ENCODE measurements at places on chromosomes 1 and 21.

- no peak for DNase-seq
Measured at GRCh38 chr21:16116069-16116468, 386.3 kb downstream of the USP25 start.

DNA sequence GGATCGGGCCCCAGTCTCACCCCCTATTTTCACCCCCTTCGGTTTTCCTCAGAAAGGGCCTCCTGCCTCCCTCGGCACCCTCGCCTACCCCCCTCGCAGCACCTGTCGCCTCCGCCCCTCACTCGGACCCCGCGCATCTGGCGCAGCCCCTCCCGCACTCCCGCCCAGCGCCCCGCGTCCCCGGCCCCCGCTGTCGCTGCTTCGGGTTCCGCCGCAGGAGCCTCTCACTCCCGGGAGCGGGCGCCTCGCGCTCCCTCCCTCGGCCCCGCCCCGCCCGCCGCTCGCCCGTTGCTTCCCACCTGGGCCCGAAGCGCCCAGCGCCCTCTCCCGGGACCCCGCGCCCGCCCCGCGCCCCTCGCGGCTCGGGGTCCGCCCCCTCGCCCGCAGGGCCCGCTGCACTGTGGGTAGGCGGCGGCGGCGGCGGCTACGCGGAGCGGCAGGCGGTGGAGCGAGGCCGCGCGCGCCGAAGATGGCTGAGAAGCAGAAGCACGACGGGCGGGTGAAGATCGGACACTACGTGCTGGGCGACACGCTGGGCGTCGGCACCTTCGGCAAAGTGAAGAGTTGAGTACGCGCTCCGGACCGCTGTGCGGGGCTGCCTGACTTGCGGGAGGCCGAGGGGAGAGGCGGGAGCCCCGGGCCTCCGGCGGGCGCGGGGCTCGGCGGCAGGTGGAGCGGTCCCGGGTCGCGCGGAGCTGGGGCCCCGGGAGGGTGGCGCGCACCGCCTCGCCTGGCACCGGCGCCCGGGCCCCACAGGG, at the start of gene PRKAA2:
TSS of gene PRKAA2 (plus strand) at position 396 of the 758 bp plus-strand sequence. CDS start at position 470, 74 bp downstream.
- peak; percentile 25 for DNase-seq

DNA sequence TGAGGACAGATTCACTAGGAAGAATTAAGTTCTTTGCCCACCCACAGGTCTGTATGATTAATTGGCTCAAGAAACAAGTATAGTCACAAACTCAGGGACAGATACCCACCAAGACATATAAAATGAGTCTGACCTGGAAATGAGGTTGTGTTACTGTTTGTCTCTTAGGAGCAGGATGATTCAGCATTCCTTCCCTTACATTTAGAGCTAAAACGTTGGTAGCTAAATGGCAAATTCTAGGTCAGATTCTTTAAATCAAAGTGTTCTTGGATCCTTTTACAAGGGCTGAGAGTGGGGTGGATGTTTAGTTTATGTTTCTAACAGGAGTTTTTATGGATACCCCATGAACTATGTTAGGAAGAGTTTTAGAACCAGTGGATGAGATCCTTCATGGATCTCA, 4.7 kb downstream of the RIMKLA start:
- DNase-seq = no peak

GRCh38 chr1:70745199-70745598, 302.4 kb downstream of the PTGER3 start:
- DNase-seq = no peak

DNA sequence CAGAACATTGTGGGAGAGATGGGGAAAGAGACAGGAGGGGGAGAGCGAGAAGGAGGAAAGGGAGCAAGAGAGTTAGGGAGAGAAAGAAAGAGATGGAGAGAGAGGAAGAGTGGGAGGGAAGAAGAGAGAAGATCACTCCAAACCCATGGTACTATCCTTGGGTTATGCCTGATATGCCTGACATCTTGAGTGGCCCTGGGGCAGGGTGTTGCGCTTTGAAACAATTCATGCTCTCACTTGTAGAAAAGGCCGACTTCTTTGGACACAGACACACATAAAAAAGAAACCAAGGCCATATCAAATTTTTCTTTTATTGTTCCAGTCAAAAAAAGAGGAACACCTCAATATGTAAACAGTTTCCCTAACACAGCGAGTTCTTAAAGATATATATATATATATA, 240.5 kb downstream of the DYRK1A start:
- no peak for DNase-seq

GRCh38 chr1:155933591-155934096, 569 bp downstream of the KHDC4 start:
- no peak for DNase-seq

DNA sequence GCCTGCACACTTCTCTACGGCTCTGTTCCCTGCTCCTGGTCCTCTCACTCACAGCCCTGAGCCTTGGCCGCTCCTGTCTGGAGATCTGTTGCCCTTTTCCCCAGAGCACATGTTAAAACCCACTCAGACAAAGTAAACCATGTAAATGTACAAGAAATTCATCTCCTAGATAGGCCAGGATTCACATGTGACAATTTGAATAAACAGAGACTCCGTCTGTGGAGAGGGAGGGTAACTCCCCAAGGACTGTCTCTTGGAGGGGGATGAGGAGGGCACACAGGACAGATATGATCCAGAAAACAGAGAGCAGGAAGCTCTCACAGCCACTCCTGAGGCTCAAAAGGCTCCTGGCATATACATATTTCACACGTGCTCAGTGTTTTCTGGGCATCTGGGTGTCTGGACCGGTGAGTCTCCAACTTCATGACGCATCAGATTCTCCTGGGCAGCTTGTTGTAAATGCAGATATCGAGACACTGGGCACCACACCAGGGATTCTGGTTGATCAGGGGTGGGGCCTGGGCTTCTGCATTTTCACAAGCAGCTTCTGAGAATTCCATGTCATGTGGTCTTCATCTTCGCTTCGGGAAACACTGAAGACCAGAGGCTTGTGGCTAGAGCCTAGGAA, 6.4 kb upstream of the KAZN start:
- DNase-seq = no peak

GRCh38 chr1:57146100-57146499, 180.3 kb upstream of the C8B start:
- no peak for DNase-seq

DNA sequence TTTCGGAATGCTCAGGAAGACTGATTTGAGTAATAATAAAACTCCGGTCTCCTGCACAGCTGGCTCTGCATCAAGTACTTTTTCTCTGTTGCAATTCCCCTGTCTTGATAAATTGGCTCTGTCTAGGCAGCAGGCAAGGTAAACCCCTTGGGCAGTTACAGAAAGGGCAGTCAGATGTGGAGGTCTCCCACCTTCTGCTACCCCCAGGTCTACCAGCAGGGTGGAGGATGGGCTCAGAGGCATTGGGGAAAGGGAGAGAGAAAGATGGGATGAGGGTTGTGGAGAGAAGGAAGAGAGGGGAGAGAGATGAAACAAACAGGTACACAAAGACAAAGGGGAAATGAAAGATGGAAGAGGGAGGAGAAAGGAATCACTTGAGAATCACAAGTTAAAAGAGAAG, 156.8 kb downstream of the MIS18A start:
- no peak for DNase-seq

DNA sequence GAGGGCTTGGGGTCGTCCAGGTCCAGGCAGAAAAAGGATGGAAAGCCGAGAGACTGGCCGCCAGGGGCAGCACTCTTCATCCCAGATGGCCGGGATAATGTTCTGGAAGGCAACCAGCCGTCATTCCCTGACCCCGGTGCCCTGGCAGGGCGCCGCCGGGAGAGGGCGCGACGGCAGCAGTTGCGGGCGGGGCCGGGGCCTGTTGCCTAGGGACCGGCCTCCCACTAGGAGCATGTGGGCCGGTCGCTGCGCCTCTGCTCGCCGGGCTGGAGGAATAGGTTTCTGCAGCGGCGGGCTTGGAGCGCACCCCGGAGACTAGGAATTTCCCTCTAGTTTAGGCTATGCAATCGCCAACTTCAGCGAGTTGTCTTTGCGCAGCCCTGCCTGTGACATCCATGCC, 11.0 kb downstream of the DMRTB1 start:
- no peak for DNase-seq

GRCh38 chr1:100950781-100951180, 54.9 kb downstream of the SLC30A7 start:
- no peak for DNase-seq

- no peak for DNase-seq
Measured at GRCh38 chr1:85629532-85629920, 49.0 kb downstream of the CCN1 start.

DNA sequence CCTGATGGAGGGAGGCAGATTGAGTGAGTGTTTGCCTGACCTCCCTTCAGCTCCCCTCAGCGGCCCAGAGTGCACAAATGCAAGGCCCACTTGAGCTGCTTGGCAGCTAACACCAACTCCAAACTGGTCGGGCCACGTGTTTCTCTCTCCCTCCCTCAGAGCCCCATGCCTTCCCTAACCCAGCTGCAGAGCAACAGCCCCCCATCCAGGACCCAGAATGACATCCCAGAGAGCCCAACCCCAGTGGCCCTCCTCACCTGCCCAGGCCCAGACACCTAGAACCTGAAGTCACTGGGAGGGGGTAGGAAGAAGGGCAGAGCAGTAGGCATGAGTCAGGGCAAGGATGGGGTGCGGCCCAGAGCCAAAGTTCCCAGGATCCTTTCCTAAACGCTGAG, 789 bp upstream of the S100A14 start:
- DNase-seq = no peak

DNA sequence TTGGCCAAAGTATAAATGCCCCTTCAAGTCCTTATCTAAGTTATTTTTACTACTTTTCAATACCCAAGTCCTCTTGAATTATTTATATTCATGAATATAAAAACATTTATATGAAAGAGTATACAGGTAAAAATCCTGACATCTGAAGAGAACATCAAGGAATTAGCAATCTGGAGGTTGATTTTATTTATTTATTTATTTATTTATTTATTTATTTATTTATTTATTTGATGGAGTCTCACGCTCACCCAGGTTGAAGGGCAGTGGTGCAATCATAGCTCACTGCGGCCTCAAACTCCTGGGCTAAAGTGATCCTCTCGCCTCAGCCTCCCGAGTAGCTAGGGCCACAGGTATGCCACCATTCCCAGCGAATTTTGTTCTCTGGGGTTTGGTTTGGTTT, 93.2 kb downstream of the ZZZ3 start:
- DNase-seq = no peak

DNA sequence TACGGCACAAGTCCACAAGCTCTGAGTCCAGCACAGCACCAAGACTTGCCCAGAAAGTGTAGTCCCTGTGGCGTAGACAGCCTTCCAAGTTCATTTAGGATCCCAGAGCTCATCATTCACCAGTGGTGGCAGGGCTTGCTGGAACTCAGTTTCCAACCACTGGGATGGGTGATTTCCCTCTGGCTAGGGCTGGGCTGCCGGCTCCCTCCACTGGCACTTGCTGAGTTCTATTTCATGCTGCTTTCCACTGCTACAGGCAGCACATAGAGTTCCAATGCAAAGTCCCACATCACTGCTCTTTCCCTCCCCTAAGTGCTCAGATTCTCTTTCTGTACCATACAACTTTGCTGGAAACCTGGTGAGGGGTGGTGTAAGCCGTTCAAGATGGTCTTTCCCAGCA, 510.3 kb upstream of the TMPRSS15 start:
- DNase-seq = no peak

- no peak for DNase-seq
Measured at GRCh38 chr1:17995480-17995879, 112.1 kb upstream of the IGSF21 start.

DNA sequence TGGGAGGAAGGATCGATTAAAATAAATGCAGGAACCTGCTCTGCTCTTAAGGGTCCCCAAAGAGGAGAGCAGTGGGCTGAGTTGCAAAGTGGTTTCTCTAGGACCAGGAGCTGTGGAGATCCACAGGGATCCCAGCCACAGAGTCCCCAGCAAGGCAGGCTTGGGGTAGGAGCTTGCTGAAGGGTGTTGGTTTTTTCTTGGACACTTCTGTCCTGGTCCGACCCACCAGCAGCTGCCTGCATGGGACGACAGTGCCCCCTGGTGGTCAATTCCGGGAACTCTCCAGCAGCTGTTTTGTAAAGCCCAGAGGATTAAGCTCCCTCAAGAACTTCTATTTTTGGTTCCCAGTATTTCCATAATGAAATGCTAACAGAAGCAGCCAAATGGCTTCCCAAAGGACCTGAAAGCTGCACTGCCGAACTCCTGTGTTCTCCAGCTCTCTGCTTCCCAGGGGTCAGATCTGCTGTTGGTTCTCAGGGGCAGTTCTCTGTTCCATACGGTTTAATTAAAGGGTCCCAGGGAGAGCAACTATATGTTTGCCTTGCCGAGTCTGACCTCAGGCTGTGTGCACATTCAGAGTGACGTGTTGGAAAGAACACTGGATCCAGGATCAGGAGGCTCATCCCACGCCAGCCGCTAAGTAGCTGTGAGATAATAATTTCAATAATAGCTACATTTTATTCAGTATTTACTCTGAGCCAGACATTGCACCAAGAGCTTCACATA, 23.2 kb downstream of the NENF start:
- DNase-seq = peak; percentile 79

DNA sequence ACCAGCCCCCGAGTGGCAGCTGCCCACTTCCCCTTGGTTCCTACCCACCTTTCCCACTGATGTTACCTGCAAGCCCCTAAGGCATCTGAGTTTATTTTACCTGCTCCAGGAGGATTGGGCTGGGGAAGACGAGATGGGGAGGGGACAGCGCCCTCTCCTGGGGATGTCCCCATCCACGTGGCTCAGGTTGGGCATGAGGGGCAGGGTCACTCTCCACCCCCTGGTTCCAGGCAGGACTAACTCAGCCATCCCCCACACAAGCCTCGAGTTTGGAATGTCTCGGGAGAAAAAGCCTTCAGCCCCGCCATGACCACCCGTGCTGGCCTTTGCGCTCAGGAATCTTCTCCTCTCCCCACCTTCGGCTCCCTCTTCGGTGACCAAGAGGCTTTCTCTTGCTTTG, 90.0 kb downstream of the ARHGEF10L start:
- no peak for DNase-seq

DNA sequence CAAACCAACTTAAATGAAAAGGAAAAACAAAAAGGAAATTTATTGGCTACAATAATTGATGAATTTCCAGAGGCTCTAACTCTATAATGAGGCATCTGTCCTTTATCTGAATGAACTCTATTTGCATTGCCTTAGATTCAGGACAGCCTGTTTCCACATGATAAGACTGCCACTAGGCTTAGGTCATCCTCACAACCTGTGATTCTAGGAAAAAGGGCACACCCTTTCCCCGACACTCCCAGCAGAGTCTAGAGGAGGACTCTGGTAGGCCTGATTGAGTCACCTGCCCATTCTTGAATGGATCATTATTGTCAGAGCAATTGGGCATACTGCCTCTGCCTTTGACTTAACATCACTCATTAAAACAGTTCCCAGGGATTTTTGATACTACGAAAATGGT, 262.8 kb downstream of the TPR start:
- DNase-seq = no peak

- DNase-seq = peak; percentile 96
Measured at GRCh38 chr1:1511533-1512285, at the start of gene ATAD3A. Gene ATAD3A, plus strand, starts transcription at chr1:1512162. Its CDS starts 107 bp downstream, at chr1:1512269.

GRCh38 chr21:35563885-35564451, 496.4 kb downstream of the SETD4 start:
- DNase-seq = peak; percentile 88

DNA sequence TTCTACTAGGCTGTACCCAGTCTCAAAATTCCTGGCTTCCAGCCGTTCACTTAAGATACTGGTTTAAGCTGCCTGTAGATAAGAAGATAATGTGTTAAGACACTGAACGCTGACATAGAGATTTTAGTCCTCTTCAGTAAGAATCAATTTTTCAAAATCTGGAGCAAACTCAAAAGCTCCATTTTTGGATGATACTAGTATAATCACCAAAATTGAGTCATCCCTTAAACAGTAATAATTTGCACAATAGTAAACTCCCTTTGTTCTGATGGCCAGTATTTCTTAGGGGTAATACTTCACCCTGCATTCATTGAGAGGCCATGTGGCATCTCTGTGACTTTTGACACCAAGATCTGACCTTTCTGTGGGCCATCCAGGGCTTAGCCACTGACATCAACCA, 299.8 kb upstream of the USP25 start:
- no peak for DNase-seq
